ENCODE measurements at places on chromosomes 12 and 14. TPM values are rescaled to one million over a fixed set of nuclear protein-coding genes. Genes with fewer than 3 reads are reported as not detected.

GRCh38 chr14:65168840-65169239 lies 66.5 kb upstream of the MAX start:
- H3K27ac ChIP-seq = no peak overlapping the region
- no peaks in the 10 kb centered on the region for H3K36me3 ChIP-seq

DNA sequence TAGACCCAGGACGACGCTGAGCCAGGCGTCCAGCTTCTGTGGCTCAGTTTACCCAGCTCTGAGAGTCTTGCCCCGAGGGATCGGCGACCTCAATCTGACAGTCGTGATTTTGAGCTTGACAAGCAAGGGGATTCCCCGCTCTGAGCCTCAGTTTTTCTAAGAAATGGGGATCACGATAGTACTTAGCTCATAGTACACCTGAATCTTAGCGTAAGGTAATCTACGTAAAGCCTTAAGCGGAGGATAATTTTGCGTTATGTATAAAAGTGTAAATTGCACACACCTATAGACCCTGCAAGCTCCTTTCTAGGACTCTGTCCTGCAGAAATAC lies 285 bp downstream of the MVK start:
- DNase-seq = no peak
- no peaks in the 10 kb centered on the region for H3K27me3 ChIP-seq
- H3K36me3 ChIP-seq = peaks cover 11% of the 10 kb centered on the region
- H3K4me1 ChIP-seq = peaks cover 30% of the 10 kb centered on the region
- H3K4me3 ChIP-seq = peak overlapping the region; percentile 92

GRCh38 chr12:14841761-14842160 lies 1.6 kb downstream of the ART4 start:
- H3K36me3 ChIP-seq = no peaks in the 10 kb centered on the region
- peaks cover 5% of the 10 kb centered on the region for H3K4me1 ChIP-seq
- DNase-seq = no peak
- H3K4me3 ChIP-seq = no peak overlapping the region

GRCh38 chr14:23681337-23681736 lies 45.2 kb downstream of the DHRS2 start:
- H3K27me3 ChIP-seq = peaks cover 28% of the 10 kb centered on the region
- DNase-seq = no peak
- no peak overlapping the region for H3K4me3 ChIP-seq

DNA sequence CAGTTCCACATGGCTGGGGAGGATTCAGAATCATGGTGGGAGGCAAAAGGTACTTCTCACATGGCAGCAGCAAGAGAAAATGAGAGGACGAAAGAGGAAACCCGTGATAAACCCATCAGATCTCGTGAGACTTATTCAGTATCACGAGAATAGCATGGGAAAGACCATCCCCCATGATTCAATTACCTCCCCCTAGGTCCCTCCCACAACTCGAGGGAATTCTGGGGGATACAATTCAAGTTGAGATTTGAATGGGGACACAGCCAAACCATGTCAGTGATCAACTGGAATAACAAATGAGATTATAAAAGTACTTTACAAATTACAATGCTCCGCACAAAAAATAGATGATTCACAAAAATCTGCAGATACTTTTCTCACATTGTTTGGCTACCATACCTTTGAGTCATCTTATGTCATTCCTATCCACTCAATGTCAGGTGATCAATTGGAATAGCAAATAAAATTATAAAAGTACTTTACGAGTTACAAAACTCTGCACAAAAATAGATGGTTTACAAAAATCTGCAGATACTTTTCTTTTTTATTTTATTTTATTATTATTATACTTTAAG lies 338.9 kb downstream of the C12orf50 start:
- DNase-seq = no peak
- H3K27ac ChIP-seq = no peak overlapping the region
- H3K36me3 ChIP-seq = no peaks in the 10 kb centered on the region
- no peaks in the 10 kb centered on the region for H3K4me1 ChIP-seq
- no peak overlapping the region for H3K4me3 ChIP-seq
- no peaks in the 10 kb centered on the region for H3K27me3 ChIP-seq

The NFATC4 gene
- total RNA-seq = not detected

The AP4S1 gene
- total RNA-seq = 6.4 TPM

The PPFIBP1 gene
- 7.7 TPM for total RNA-seq

DNA sequence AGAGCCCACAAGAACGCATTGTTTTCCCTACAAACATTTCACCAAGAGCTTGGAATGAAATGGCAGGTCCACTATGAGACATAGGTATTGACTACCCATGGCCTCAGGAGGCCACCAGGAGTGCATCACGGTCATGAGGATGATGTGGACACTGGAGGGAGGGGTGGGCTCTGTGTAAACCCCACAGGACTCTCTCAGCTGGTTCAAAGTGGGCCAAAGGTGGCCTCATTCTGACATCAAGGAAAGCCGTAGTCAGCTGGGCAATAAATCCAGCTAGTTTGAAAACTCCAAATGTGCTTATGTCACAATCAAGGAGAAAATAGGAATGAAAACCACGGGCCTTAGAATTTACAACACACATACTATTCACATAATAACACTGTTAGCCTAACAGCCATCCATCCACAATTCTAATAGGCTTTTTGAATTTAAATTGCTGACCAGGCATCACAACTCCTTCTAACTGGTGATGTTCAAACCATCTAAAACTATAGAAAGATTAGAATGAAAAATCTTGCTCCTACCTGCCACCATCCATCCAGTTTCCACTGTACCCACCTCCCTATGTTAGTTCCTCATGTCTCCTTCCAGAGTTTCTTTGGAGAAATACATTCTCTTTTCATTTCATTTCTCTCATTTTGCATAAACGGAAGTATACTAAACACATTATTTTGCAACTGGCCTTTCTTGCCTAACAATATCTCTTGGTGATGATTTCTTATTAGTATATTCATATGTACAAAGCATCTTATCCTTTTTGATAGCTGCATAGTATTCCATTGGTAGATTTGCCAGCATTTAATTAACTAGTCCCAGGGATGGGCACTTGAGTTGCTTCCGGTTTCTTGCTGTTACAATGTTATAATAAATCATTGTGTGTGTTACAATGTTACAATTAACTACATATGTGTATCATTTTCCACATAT lies 21.5 kb downstream of the CMKLR1 start:
- peaks cover 33% of the 10 kb centered on the region for H3K4me1 ChIP-seq
- no peak for DNase-seq
- H3K27me3 ChIP-seq = peaks cover 11% of the 10 kb centered on the region

The FBXW8 gene
- total RNA-seq = 13.2 TPM

- no peak for DNase-seq
- no peaks in the 10 kb centered on the region for H3K36me3 ChIP-seq
- H3K4me3 ChIP-seq = no peak overlapping the region
These were observed 49.1 kb downstream of the B4GALNT3 start for GRCh38 chr12:508795-509194.

The PIK3C2G gene
- not detected for total RNA-seq

The HOMEZ gene
- 11.4 TPM for total RNA-seq

The ZDHHC22 gene
- total RNA-seq = not detected

DNA sequence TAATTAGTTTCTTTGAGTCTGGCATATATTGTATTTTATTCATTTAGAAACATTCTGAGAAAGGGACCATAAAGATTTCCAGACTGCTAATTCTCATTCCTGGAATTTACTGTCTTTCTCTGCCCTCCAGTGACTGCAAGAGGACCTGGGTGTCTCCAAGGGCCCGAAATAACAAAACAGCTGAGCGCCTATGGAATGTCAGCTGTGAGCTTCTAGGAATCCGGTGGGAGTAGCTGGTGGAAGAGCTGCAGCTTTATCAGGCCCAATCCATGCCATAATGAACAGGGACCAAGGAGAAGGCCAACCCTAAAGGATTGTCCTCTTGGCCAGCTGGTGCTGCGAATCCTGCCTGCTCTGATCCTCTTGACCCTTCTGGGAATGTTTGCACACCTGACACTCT lies 31.9 kb downstream of the RDH12 start:
- H3K27ac ChIP-seq = no peak overlapping the region
- no peaks in the 10 kb centered on the region for H3K4me1 ChIP-seq
- H3K36me3 ChIP-seq = no peaks in the 10 kb centered on the region

DNA sequence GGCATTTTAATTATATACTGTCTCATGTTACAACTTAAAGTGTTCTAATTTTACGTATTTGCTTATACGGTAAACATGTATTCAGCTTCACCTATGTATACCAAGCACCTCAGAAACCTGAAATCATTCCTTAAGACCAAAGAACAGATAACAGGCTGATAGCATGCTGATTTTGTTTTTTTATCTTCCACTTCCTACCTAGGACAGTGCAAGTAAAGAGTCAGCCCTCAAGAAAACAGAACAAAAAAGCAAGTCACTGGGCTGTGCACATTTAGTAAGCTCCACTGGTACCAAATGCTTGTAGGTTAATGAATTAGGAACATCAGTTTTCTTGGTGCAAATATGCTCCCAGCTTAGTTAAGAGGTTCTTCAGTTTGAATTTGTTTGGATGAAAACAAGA lies 611.3 kb downstream of the VRK1 start:
- H3K4me1 ChIP-seq = peaks cover 4% of the 10 kb centered on the region
- no peaks in the 10 kb centered on the region for H3K27me3 ChIP-seq
- H3K36me3 ChIP-seq = peaks cover 1% of the 10 kb centered on the region
- peak overlapping the region; percentile 91 for H3K27ac ChIP-seq
- no peak for DNase-seq

The CDKL1 gene
- 11.5 TPM for total RNA-seq

GRCh38 chr12:40098406-40099145 lies 7.3 kb downstream of the SLC2A13 start:
- H3K4me1 ChIP-seq = peaks cover 3% of the 10 kb centered on the region
- H3K27ac ChIP-seq = no peak overlapping the region
- peaks cover 2% of the 10 kb centered on the region for H3K27me3 ChIP-seq
- no peak overlapping the region for H3K4me3 ChIP-seq
- no peaks in the 10 kb centered on the region for H3K36me3 ChIP-seq

GRCh38 chr12:51189790-51190355 lies 16.9 kb upstream of the TFCP2 start:
- H3K4me3 ChIP-seq = no peak overlapping the region
- no peak overlapping the region for H3K27ac ChIP-seq
- no peaks in the 10 kb centered on the region for H3K27me3 ChIP-seq
- no peak for DNase-seq

- no peak for DNase-seq
- no peaks in the 10 kb centered on the region for H3K4me1 ChIP-seq
- H3K36me3 ChIP-seq = no peaks in the 10 kb centered on the region
- no peaks in the 10 kb centered on the region for H3K27me3 ChIP-seq
These were observed 106.5 kb downstream of the TMEM117 start for GRCh38 chr12:43942379-43942778.

The ESR2 gene
- not detected for total RNA-seq

DNA sequence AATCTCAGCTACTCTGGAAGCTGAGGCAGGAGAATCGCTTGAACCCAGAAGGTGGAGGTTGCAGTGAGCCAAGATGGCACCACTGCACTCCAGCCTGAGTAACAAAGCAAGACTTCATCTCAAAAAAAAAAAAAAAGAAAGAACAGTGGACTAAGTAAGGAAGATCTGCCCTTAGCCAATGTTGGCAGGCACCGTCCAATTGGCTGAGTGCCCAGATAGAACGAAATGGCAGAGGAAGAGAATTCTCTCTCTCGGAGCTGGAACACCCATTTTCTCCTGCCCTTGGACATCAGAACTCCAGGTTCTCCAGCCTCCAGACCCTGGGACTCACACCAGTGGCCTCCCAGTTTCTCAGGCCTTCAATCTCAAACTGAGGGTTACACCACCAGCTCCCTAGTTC lies 49.9 kb downstream of the ESR2 start:
- H3K4me3 ChIP-seq = no peak overlapping the region
- peaks cover 12% of the 10 kb centered on the region for H3K27me3 ChIP-seq
- DNase-seq = no peak
- H3K36me3 ChIP-seq = no peaks in the 10 kb centered on the region
- no peaks in the 10 kb centered on the region for H3K4me1 ChIP-seq
- H3K27ac ChIP-seq = no peak overlapping the region

DNA sequence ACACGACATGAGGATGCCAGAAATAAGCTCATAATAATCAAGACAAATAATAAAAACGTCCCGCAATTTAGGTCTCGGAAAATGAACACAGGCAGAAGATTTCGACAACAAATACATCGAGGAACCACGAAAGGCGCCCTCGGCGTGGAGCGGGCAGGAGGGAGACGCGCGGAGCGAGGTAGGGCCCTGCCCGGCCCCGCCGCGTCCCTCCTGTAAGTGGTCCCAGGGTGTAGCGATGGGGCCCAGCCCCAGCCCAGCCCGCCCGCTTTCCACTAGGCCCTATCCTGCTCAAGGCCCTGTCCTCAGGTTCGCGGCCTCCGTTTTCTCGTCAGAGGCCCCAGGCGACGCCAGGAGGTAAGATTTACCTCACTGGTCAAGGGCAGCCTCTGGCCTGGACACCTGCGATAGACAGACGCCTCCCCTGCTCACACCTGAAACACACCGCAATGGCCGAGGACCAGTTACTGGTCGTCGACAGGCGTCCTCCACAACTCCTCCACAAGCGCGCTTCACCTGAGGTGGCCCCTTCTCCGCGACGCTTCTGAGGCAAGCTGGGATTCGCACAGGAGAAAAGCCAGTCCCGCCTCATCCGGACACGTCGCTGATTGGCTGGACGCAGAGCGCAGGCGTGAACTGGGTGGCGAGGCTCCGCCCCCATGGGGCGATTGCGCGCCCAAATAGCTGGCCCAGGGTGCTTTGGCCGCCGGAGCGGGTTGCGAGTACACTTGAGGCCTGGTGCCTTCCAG lies at the start of gene SYCP3:
Gene SYCP3, minus strand, starts transcription at position 543 of the 746 bp plus-strand sequence. CDS start 1,527 bp downstream, outside the sequence.
- H3K4me3 ChIP-seq = no peak within 1 kb of the TSS
- peaks cover 13% of the 10 kb centered on the region for H3K36me3 ChIP-seq
- no peaks in the 10 kb centered on the region for H3K27me3 ChIP-seq
- H3K27ac ChIP-seq = peak within 1 kb of the TSS; percentile 41
- no peak for DNase-seq

DNA sequence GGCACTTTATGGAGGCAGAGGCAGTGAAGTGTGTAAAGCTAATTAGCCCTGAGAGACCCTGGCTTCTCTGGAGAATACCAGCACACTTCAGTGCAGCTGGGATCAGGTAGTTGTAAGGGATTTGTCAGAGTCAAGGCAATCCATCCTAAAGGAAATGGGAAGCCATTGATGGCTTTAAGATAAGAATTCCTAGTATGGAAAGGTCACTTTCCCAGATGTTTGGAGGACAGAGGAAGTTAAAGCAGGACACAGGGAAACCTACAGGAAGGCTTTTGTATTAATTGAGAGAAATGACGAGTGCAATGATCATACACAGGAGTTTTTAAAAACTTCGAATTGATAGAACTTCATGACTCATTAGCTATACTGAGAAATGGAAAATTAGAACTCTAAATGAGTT lies 254.4 kb downstream of the SLC16A7 start:
- DNase-seq = no peak
- H3K36me3 ChIP-seq = no peaks in the 10 kb centered on the region
- H3K27me3 ChIP-seq = peaks cover 6% of the 10 kb centered on the region
- H3K4me1 ChIP-seq = no peaks in the 10 kb centered on the region

DNA sequence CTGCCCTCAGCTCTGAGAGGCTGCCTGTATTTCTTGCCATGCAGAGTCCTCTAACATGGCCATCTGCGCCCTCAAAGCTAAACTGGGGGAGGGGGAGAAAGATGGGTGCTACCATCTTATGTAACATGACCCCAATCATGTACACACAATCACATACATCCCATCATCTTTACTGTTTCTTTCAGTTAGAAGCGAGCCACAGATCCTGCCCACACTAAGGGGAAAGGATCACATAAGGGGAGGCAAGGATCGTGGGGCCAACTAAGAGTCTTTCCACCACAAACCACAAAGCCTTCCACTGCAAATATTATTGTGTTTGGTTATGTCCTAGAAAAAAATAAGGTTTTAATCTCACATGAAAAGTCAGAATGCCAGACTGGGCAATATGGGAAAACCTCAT lies 11.8 kb upstream of the AMN1 start:
- peaks cover 8% of the 10 kb centered on the region for H3K36me3 ChIP-seq
- no peak overlapping the region for H3K27ac ChIP-seq
- DNase-seq = no peak
- H3K27me3 ChIP-seq = no peaks in the 10 kb centered on the region
- peaks cover 39% of the 10 kb centered on the region for H3K4me1 ChIP-seq
- no peak overlapping the region for H3K4me3 ChIP-seq

The TMEM121 gene
- total RNA-seq = 4.6 TPM

The DPY19L2 gene
- total RNA-seq = 0.40 TPM

Data from activated CD4-positive, alpha-beta T cell treated with anti-CD3 and anti-CD28 coated beads, Interleukin-2, amount 10 ng/mL, durations not matched to agents 7 days and 5 days (primary cell).